ENCODE measurements at places on chromosomes 3 and 15. TPM values are rescaled to one million over a fixed set of nuclear protein-coding genes. Genes with fewer than 3 reads are reported as not detected.
A peak's percentile ranks its signal among the peaks of the same experiment; 100 is the strongest.

DNA sequence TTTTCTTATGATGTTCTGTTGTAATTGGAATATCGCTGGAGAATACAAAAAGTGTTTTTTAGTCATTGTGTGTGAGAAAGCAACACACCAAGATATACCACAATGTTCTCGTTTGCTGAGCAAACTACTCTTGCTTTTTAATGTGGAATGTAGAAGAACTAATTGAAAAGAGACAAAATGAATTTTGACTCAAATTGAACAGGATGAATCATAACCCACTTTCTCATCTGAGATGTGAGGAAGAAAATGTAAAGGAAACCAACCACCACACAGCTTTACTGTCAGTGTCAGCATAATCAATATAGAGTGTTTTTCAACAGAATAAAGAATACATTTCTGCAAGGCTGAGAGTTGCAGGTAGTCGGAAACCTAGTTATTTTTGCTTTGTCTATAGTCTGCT is 448.8 kb upstream of the TPRG1 start:
- DNase-seq: no peak

DNA sequence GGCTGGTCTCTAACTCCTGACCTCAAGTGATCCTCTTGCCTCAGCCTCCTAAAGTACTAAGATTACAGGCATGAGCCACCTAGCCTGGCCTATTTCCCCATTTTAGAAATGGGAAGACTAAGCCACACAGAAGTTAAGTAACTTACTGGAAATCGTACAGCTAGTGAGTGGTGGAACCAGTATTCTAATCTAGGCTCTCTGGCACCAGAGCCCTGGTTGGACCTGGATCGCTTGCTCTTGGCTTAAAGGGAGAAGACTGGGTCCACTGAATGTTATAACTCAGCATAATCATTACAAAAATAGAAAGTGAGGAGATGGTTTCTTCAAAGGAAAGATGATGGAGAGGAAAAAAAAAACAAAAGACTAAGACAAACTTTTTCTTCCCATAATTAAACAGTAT is 37.4 kb upstream of the CNTN3 start:
- no peak for DNase-seq

DNA sequence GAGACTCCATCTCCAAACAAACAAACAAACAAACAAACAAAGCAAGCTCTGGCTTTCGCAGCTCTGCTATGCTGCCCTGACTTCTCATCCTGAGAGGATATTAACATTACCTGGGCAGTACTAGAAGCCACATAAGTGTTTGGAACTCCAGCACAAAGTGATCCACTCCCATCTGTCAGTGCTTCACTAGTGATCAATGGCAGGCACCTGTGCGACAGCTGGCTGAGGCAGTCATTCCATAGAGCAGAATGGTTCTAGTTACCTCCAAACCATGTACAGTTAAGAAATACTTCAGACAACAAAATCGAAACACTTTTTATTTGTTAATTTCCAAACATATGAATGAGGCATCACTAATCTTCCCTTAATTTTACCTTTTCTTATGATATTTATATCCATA is 2.8 kb upstream of the MB21D2 start:
- no peak for DNase-seq

DNA sequence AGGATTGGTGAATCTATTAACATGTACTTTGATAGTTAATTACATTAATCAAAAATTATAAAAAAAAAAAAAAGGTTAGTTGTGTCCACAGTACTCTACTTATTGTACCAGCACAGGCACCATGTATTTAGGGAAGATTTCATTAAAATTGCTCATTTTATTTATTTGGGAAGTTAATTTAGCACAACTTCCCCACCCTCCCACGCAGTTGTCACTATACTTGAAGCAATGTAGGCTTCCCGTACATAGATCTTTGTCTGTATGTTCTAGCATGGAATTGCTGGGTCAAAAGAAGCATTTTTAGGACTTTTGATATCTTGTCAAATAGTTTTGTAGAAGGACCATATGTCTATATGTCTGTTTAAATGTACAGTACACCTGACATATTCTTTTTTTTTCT is 4.4 kb downstream of the GPR27 start:
- DNase-seq: no peak

GRCh38 chr3:70890020-70890394 is 577.6 kb upstream of the MDFIC2 start:
- no peak for DNase-seq

DNA sequence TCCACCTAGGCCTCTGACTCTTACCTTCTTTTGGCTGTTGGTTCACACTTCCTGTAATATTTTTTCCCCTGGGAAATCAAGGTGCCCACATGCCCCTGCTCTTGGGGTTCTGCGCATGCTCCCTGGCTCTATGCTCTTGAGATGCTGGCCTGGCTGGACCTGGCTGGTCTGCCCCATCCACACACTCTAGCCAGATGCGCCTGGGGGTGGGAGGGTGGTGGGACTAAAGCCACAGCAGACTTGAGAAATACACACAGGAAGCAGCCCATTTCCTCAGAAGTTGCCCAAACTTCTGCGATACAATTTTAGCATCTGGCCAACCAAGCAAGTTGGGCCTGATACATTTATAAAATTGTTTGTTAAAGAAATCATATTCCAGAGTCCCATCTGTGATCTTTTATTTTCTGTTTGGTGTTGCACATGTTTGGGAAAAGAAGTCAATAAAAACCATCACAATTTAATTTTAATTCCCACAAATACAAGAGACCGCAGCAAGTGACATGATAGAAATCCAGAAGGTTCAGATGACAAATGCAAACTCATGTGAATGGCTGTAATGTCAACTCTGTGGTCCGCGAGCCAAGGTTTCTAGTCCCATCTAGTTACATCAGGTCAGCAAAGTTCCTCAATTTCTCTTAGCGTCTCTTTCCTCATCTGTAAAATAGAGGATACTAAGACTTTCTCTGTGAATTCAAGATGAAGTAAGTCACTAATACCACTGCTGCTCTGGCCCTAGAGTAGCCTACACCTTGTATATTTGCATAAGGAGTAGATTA is 55.9 kb upstream of the MEF2A start:
- no peak for DNase-seq

- no peak for DNase-seq
These were observed 98.8 kb downstream of the SH3GL3 start for GRCh38 chr15:83545804-83546511.

GRCh38 chr3:158617982-158618875 is 26.1 kb upstream of the GFM1 start:
- DNase-seq: no peak

GRCh38 chr15:101580431-101580830 is 71.8 kb downstream of the TM2D3 start:
- DNase-seq: no peak

GRCh38 chr15:43412096-43412495 is 41.2 kb downstream of the TUBGCP4 start:
- DNase-seq: no peak

GRCh38 chr3:5136211-5136918 is 14.3 kb downstream of the ARL8B start:
- DNase-seq: peak; percentile 31

- peak; percentile 67 for DNase-seq
These were observed 5.6 kb upstream of the P2RY14 start for GRCh38 chr3:151283907-151284461.

DNA sequence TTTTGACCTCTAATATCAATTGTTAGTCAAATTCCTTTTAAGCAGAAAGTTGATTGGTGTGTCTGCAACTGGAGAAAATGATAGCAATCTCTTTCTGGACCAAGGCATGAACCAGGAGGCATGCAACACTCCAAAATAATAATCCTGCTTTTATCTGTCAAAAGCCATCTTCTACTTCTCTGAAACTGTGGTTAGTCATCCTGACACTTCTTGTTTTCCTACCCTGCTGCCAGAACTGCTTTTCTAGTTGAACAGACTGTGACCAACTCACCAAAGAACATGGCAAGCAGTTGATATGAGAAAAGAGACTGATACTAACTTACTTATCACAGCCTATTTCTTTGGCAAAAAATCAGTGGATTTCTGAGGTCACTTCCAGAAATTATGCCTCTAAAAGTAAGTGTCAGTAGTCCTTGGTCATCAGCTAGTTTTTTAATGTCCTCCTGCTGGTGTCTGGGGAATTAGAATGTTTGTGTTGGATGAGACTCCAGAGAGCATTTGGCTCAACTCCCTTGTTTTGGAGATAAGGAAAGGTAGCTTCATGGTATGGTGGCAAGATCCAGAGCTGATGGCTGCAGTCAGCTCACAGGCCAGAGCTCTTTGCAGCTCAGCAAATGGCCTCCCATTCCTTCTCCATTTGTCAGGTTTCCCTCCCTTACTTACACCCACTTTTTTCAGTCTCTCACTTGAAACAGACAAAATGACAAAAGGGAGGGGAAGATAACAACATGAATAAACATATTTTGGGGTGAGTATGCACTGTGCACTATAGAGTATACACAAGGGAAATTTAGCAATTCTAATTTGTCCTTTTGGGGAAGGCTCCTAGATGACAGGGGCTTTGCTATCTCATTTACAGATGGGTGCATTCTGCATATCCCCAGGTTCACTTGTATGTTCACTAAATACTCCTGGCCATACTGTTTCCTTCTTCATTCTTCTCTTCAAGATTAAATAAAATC is 7.0 kb downstream of the CRYGS start:
- no peak for DNase-seq

- no peak for DNase-seq
These were observed 231.3 kb upstream of the ARHGEF26 start for GRCh38 chr3:153889905-153890334.

GRCh38 chr15:65032801-65033537 is 3.5 kb upstream of the MTFMT start:
- DNase-seq: peak; percentile 61

GRCh38 chr3:112782491-112782890 is 64.2 kb downstream of the CD200R1L start:
- DNase-seq: no peak

GRCh38 chr3:101375586-101375985 is 55.2 kb upstream of the IMPG2 start:
- DNase-seq: no peak

NAALADL2 gene
- not detected for total RNA-seq

LYSMD2 gene
- total RNA-seq: 18.6 TPM

MAP2K5 gene
- total RNA-seq: 17.4 TPM

ISLR2 gene
- total RNA-seq: not detected

LINGO1 gene
- total RNA-seq: not detected

GATM gene
- 0.62 TPM for total RNA-seq

ZBBX gene
- total RNA-seq: not detected

LDHAL6B gene
- total RNA-seq: not detected

FOXB1 gene
- total RNA-seq: 1.5 TPM

SPCS1 gene
- 132 TPM for total RNA-seq

ZCWPW2 gene
- total RNA-seq: 0.43 TPM

SCAMP5 gene
- total RNA-seq: 0.19 TPM

TRPM1 gene
- not detected for total RNA-seq

All from activated CD4-positive, alpha-beta memory T cell treated with anti-CD3 and anti-CD28 coated beads for 36 hours (primary cell).